Activated CD8-positive, alpha-beta memory T cell treated with anti-CD3 and anti-CD28 coated beads, Interleukin-2, amount 50 U/mL, for 4 hours (primary cell): ENCODE measurements at places on chromosomes 13 and 19.

GRCh38 chr19:12733369-12734214, 892 bp downstream of the TRIR start:
- DNase-seq: peak; percentile 43

- DNase-seq: no peak
Measured at GRCh38 chr19:50007170-50007569, 18.0 kb downstream of the VRK3 start.

GRCh38 chr13:29101409-29101808, 281.3 kb downstream of the MTUS2 start:
- no peak for DNase-seq

GRCh38 chr19:35350591-35350990, 2.9 kb downstream of the FFAR1 start:
- DNase-seq: no peak

- DNase-seq: no peak
Measured at GRCh38 chr19:1873524-1874473, 10.4 kb upstream of the KLF16 start.

- DNase-seq: no peak
Measured at GRCh38 chr13:95620030-95620824, 24.3 kb downstream of the DZIP1 start.

GRCh38 chr13:50126993-50127725, 111.9 kb downstream of the KCNRG start:
- DNase-seq: peak; percentile 66

- DNase-seq: no peak
Measured at GRCh38 chr19:49904136-49904535, 7.4 kb upstream of the IL4I1 start.

DNA sequence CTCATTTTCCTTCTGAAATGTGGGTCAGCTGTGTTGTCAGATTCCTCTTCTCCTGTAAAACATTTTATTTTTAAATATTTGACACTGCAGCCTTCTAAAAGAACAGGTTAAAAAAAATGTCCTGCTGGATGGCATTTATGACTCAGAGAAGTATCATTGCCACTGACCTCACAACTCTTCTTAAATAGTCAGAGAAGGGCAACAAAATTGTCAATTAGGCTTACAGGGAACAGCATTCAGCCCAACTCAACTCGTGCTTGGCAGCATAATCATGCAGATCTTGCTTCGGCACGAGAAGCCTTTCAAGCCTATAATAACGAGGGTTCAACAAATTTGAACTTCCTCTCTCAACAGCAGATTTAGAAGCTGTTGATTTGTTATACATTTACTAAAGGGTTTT, 296.7 kb upstream of the DACH1 start:
- DNase-seq: no peak

- DNase-seq: no peak
Measured at GRCh38 chr13:70448820-70449219, 340.6 kb upstream of the KLHL1 start.

DNA sequence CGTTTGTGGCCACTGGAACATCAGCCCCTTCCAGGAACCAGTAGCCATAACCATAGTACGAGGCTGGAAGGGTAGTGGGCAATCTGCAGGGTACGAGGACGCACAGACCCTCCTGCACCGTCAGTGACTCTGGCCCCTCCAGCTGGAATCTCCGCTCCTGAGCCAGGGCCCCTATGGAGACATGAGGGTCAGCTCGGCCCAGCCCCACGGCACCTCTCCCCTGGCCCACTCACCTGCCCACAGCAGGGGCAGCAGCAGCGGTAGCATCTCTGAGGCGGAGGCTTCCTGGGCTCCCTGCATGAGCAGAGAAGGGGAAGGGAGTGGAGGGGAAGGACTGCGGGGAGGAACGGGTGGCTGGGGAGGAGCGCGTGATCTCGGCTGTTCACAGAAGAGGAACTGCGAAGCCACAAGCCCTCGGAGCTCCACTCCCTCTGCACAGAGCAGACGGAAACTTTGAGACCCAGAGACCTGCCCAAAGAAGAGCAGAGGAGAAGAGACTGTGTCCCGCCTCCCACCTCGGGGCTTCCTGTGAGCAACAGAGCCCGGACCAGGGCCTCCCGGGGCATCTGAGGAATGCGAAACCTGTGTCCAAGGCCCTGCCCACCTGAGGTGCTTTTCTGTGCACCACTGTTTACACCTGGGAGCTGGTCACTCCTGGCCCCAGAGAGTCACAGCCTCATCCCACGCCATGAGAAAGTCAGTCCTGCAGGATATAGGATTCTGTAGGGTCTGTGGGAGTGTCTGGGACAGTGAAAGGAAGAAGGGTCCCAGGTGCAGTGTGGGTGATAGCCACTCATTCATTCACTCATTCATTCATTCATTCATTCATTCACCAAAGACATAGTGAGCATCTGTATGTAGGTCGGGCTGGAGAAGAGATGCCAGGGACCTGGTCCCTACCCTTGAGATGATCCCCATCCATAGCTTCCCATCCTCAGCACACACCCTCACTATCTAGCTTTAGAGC, at the start of gene SIGLEC6:
Gene SIGLEC6, minus strand, starts transcription at position 322 of the 967 bp plus-strand sequence. Its CDS starts 22 bp downstream, at position 300.
- DNase-seq: no peak

GRCh38 chr13:27110056-27110746, 61.4 kb downstream of the USP12 start:
- no peak for DNase-seq
